ENCODE measurements at places on chromosomes 11 and 22.

- DNase-seq = no peak
Measured at GRCh38 chr11:102155676-102156075, 45.4 kb downstream of the YAP1 start.

- DNase-seq = no peak
Measured at GRCh38 chr11:24617856-24618255, 121.0 kb downstream of the LUZP2 start.

- DNase-seq = no peak
Measured at GRCh38 chr22:37146051-37146385, 3.7 kb downstream of the IL2RB start.

- no peak for DNase-seq
Measured at GRCh38 chr11:75079546-75079945, 17.1 kb downstream of the OR2AT4 start.

- DNase-seq = no peak
Measured at GRCh38 chr11:92890846-92891245, 78.6 kb upstream of the MTNR1B start.

DNA sequence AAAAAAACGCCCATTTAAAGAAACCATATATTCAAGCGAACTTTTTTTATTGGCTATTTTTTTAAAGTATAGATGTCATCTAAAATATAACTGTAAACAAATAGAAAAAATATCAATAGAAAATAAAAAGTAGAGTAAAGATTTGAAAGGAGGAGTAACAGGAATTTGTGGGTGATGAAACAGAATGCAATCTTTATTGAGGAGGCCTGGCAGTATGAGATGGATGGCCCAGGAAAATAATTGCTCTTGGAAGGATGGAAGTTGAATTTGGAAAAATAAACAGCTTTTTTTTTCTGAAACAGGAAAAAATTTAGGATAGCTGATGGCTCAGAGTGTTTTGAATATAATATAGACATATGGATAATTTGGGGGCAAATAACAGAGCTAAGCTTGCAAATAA lies 219.0 kb downstream of the CASP12 start:
- no peak for DNase-seq

DNA sequence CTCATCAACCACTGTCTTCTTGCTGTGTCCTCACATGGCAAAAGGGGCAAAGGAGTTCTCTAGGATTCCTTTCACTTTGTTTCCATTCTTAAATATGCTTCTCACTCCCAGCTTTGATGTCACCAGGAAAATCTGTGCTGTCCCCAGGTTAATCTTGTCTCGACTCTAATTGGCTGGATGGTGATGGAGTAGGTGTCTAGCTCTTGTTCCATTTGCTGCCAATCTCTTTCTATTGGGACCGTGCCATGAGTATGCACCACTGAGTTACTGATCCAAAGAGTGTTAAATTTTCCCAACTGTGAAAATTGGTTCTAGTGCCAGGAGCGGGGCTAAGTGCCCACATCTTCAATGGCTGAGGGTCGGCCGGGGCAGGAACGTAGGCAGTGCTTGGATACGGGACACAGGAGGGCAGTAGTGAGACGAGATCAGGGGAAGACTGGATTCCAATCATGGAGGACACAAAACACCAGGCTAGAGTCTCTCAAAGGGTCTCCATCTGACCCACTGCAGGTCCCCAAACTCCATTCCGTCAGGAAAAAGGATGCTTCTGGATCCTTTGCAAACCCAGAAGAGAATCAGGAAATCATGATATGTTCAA lies 47.7 kb upstream of the CSNK2A3 start:
- no peak for DNase-seq

GRCh38 chr11:415640-416041 lies 842 bp upstream of the SIGIRR start:
- no peak for DNase-seq

GRCh38 chr11:24819006-24819405 lies 322.2 kb downstream of the LUZP2 start:
- no peak for DNase-seq

DNA sequence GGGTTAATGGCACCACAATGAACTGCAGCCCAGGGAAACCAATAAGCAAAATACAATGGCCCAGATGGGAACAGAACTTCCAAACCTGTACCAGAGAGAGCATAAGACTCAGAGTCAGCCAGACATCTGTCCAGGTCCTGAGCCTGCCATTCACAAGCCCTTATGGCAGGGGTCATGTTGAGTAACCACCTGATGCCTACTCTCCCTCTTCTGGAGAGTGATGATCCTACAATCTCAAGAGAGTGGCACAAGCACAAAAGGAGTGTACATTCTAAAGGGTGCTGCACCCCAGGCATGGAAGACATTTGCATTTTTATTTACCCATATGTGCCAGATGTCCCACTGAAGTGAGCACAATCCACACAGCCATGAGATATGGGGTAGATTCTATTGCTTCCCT lies 10.6 kb downstream of the TENM4 start:
- no peak for DNase-seq

DNA sequence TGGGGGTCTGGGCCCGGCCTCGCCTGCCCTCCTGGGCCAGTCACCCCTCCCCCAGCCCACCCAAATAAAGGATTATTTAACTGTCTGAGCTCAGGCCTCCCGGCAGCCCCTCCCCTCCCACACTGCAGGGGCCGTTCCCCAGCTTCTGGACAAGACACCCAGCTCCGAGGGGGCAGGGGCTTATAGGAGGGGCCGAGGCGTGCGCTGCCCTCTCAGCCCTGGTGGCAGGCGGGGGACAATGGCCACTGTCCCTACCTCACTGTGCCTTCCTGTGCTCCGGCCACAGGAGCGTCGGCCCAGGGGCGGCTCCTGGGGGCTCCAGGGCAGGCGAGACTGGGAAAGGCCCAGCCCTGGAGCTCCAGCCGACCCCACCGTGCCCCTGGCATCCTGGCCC lies 2.2 kb upstream of the SELENOO start:
- DNase-seq = no peak

- no peak for DNase-seq
Measured at GRCh38 chr11:73318501-73319011, 10.5 kb downstream of the ARHGEF17 start.

- no peak for DNase-seq
Measured at GRCh38 chr11:107385361-107385981, 72.2 kb downstream of the CWF19L2 start.

DNA sequence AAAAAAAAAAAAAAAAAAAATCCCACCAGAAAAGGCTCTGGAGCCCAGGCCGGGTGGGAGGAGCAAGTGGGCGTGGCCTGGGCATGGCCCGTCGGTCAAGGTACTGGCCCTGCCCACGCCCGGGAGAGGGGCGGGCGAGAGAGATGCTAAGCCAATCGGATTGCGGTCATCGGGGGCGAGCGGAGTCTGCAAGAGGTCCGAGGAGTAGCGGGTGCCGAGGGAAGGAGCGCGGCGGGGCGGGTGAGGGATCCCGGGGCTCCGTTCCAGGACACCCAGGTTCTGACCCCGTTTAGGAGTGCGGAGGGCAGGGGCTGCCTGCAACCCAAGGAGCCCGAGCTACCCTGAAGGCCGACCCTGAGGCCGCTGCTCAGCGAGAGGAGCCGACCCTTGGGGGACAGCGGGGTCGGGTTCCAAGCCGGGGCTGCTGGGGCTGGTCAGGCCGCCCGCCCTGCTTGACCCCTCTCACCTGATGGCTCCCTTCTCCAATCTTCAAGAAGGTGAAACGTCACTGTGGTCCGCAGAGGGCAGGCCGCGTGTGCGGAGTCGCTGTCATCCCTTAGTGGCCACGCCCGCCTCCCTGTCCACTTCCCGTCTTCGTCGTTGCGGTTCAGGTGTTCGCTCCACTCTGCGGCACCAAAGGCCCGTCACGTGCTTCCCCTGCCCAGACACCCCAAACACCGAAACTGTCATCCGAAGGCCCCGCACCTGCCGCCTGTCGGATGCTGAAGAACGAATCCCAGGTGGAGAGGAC lies 11.1 kb upstream of the TAB1 start:
- DNase-seq = peak; percentile 82

- no peak for DNase-seq
Measured at GRCh38 chr11:109956124-109956793, 136.9 kb upstream of the ZC3H12C start.

- DNase-seq = peak; percentile 43
Measured at GRCh38 chr11:20647976-20648565, 21.3 kb upstream of the NELL1 start.

DNA sequence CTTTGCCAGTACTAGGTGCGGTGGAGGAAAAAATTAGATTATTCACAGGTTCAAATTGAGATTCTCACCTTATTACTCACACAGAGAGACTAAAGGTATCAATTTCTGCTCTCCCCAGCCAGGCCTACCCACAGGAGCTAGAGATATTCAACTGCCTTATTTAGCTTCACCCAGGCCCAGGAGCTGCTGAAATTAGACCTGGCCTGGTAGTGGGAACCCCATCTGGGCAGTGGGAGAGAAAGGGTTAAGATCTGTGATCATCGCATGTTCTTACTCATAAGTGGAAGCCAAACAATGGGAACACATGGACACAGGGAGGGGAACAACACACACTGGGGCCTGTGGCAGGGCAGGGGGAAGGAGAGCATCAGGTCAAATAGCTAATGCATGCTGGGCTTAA lies 20.9 kb upstream of the MICAL2 start:
- DNase-seq = no peak

GRCh38 chr11:44574610-44575287 lies 9.3 kb downstream of the CD82 start:
- no peak for DNase-seq

DNA sequence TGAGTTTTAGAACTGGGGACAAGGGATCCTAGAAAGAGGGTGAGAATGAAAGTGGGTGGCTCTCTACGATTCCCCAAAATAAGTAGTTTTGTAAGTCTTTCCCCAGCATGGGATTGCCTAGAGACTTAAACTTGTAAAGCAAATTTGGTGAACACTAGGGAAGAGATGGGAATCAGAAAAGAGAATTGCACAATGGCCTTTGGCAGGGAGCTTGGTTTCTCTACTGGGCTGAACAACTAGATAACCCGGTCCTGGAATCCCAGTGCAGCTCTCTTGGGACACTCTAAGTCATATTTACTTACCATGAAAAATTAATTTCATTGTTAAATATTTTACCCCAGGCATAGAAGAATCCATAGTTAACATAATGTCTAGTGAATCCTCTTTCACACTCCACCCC lies 16.5 kb upstream of the USP18 start:
- no peak for DNase-seq

DNA sequence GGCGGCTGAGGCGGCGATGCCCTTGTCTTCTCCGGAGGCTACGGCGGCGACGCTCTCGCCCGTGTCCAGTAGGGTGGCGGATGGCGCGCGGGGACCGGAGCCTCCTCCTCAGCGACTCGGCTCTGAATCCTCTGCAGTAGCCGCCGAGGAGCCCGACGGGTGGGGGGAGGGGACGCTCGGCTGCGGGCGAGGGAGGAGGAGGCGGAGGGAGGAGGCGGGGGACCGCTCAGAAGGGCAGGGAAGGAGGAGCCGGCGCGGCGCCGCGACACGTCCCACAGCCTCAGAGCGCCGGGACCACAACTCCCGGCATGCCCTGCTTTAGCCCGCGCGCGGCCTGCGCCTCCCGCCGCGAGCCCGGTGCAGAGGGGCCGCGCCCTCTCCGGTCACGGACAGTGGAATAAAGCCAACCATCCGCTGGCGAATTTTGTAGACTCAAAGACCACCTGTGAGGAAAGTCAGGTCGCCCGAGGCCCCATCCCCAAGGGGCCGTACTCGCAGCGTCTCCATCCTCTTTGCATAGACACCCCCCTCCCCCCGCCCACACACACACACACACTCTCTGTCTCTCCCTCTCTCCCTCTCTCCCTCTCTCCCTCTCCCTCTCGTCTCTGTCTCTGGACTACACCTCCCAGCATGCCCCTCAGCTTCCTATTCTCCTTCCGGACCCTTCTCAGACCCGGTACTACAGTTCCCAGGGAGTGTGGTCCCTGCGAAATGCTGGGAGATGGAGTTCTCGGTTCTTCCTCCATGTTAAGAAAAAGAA lies at the start of gene FAM168A:
TSS of gene FAM168A (minus strand) at position 157 of the 763 bp plus-strand sequence. CDS start 129,638 bp downstream, outside the sequence.
- peak; percentile 94 for DNase-seq

DNA sequence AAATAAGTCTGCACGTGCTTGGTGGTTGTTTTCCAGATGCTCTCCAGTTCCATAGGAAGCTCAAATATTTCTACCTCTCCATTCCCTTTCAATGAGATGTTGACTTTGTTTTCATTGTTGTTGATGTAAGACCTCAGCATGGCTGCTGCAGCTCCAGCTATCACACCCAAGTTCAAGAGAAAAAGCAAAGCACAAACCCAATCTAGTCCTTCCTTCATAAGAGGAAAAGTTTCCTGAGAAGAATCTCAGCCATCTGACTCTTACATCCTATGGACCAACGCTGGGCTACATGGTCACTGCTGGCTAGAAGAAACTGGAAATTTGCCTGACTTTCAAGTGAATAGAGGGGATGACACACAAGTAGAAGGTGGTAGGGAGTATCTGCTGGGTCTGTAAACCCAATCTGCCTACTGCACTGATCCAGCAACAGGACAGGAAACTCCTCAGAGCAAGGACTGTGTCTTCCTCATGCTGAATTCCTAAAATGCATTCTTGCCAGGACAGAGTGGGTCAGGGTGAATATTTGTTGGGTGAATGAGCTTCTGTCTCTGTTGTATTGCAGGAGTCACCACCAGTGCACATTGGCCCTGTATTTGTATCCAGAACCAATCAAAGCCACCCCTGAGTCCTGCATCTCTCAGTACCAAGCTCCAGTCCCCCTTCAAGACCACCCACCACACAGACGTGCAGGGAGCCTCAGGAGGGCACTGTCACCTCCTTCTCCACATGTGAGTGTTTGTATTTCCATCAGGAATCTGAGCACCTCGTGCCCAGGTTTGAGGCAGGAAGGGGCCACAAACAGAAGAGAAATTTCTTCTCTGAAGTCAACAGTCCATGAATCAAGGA lies 118.0 kb upstream of the IGLL5 start:
- DNase-seq = no peak

DNA sequence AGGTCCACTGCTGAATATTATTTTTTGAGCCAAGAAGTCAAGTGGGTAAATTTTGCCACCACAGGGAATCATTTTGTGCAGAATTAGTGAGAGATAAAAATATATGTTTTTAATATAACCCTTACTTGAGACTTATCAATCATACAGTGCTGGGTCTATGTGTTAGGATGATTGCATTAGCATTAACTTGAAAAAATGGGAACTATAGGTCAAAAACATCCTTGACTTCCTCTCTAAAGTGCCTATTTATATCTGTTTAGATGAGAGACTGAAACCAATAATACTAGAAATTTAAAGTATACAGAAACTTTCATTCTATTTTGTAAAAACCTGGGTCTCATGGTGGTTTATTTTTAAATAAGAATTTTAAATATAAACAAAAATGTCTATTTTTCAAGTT lies 65.1 kb upstream of the CARD18 start:
- DNase-seq = no peak

- no peak for DNase-seq
Measured at GRCh38 chr11:41222236-41222635, 237.2 kb downstream of the LRRC4C start.

GRCh38 chr11:33529461-33529860 lies 171.2 kb downstream of the C11orf91 start:
- DNase-seq = no peak

- no peak for DNase-seq
Measured at GRCh38 chr11:1750840-1751530, 590 bp upstream of the IFITM10 start.

GRCh38 chr11:69658626-69659450 lies 16.3 kb downstream of the LTO1 start:
- DNase-seq = no peak

- no peak for DNase-seq
Measured at GRCh38 chr11:22711880-22712279, 45.5 kb downstream of the GAS2 start.

Data from germinal center (tissue), 1 donor.